Stimulated activated CD8-positive, alpha-beta memory T cell treated with anti-CD3 and anti-CD28 coated beads, Interleukin-15, amount 100 ng/mL, for 4 hours (primary cell): ENCODE measurements at places on chromosomes 7 and 10.

DNA sequence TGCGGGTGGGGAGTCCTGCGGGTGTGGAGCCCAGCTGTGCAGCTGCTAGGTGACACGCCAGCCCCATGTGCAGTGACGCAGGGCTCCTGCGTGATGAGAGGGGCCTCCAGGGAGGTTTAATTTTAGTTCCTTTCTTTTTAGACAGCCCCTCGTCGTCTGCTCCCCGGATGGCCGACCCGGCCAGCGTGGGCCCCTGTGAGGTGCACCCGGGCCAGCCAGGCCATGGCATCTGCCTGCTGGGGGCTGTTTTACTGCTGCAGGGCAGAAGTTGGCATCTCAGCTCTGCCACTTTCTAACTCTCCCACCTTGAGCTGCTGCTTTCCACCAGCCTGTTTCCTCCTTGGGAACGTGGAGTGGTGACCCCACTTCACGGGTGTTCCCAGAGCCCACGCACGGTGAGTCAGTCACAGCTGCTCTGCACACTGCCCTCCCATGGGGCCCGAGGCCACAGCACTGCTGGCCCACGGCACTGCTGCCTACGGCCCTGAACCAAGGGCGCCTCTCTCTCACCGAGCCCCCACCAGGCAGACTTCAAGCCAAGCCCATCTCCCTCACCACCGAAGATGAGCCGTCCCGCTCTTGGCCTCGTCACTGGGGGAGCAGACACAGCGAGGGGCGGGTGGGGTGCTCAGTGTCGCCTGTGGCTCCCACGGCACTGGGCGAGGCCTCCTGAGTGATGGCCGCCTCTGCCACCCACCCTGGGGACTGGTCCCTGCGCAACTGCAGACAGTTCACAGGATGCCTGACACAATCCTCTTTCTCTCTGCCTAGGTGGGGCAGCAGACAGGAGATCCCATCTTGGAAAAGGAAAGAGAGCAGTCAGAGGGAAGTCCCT, 21.3 kb downstream of the CYP2W1 start:
- no peak for DNase-seq

- no peak for DNase-seq
Measured at GRCh38 chr7:16315280-16315679, 106.1 kb downstream of the CRPPA start.

DNA sequence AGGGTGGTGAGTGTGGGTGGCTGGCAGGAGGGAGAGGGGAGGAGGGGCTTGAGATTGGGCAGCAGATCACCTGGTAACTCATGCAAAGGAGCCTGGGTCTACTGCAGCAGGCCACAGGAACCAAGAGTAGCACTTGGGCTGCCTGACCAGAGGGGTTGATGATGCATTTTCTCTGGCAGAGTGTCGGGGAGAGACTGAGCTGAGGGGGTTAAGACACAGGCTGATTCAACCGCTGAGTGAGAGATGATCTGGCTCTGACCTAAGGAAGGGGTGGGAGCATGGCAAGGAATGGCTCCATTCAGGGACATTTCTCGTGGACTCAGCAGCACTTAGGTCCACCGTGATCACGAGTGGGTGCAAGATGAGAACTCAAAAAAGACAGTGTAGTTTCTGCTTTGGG, 115.5 kb upstream of the STK17A start:
- no peak for DNase-seq

DNA sequence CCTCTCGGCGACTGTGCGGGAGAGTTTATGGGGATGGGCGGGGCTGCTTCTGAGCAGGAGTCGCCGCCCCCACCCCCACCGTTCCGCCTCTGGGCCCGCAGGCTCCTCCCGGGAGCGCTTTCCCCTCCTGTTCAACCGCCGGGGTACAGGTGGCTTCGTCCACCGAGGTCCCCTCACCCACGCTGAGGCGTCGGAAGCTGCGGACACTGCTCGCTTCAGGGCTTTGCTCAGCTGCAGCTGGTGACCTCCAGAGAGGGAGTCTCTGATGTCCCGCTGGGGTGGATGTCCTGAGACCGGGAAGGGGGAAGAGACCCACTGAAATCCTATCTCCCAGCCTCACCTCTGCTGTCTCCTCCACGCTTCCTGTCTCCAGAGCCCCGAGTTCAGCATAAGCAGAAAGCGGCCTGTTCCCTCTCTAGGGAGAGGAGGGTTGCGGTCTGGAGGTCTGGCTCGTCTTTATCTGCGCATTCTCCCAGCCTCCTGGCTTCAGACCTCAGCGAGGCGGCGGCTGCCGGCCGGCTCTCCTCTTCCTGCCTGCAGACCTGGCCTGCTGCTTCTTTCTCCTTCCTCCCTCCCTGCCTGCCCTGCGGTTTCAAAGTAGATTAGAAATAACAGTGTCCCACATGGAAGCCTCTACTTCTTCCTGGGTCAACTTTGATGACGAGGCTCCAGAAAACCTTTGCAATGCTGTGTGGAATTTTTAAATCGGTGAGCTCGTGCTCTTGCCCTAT, 1.8 kb downstream of the CYP2E1 start:
- no peak for DNase-seq

GRCh38 chr10:125337510-125337909, 177.1 kb upstream of the CTBP2 start:
- DNase-seq = no peak

DNA sequence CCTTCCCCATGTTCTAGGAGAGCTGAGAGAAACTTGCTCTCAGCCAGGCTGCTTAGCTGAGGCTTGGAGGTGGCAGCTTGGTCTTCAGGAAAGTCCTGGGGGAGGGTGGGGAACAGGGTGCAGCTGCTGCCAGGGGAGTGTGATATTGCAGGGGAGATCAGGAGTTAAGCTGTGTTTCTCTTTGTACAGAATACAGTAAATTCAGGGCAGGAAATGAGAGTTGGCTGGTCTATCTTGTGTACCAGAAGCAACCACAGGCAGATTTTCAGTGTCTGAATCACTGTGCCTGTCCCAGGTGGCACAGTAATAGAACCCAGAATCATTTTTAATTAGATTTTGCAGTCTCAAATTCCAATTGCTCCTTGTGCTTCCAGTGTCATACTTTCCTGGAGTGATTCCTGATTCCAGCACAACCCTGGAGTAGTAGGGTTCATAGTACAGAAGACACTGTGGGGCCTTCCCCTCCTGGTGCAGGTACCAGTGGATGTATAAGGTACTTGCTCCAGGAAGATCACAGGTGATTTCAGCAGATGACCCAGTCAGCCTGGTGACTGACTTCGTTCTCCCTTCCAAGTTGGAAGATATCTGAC, 94.0 kb upstream of the TARP start:
- no peak for DNase-seq

DNA sequence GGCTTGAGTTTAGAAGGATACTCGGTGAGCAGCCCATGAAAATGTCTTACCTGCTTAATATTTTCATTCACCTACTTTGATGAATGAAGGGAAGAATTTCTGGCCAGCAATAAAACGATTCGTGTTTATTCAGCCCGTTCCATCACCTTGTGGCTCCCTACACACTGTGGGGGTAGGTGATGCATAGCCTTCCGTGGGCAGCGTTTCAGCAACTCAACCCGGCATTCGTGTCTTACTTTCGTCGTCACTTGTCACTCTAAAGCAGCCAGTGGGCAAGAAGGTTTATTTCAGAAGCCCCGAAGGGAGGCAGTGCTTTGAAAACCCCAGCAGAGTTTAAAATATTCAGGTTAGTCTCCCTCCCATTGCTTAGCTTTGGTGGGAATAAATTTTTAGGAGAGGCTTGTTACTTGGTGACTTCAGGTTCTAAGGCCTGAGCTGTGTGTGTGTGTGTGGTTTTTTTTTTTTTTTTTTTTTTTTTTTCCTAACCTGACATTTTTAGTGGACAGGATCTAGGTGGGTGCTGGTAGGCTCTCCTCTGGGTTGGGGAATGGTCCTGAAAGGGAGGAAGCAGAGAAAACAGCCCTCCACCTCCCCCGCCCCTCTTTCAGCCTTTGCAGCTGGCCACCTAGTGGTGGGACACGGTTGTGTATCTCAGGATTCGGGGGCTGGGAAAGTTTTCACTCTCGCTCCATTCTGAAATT, 1.8 kb downstream of the GRK5 start:
- peak; percentile 53 for DNase-seq
